ENCODE measurements at places on chromosomes 2 and 18. TPM values are rescaled to one million over a fixed set of nuclear protein-coding genes. Genes with fewer than 3 reads are reported as not detected.
A peak's percentile ranks its signal among the peaks of the same experiment; 100 is the strongest.

GRCh38 chr2:146130290-146130689, 1610.4 kb upstream of the ZEB2 start:
- H3K27me3 ChIP-seq = no peaks in the 10 kb centered on the region
- DNase-seq = no peak
- no peaks in the 10 kb centered on the region for H3K4me1 ChIP-seq
- no peak overlapping the region for H3K4me3 ChIP-seq
- H3K36me3 ChIP-seq = no peaks in the 10 kb centered on the region

DNA sequence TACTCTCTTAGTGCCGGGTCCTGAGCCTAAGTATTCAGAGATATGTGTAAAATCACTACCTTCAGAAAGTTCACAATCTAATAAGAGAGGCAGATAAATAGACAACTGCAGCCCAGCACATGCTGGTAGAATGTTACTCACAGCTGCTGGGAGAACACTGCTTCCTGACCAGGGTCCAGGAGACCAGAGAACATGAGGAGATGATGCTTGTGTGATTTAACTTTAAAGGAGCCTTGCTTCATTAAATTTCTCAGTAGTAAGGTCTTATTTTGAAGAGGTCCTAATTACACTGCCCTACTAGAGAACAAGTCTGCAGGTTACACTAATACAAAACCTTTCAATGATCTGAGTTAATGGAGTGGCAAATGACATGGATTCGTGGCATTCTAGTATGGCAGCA, 209.9 kb upstream of the TRIB2 start:
- H3K4me3 ChIP-seq = no peak overlapping the region
- no peaks in the 10 kb centered on the region for H3K36me3 ChIP-seq
- H3K27me3 ChIP-seq = no peaks in the 10 kb centered on the region
- DNase-seq = no peak
- H3K4me1 ChIP-seq = no peaks in the 10 kb centered on the region

- H3K27me3 ChIP-seq = no peaks in the 10 kb centered on the region
- no peak for DNase-seq
- no peaks in the 10 kb centered on the region for H3K4me1 ChIP-seq
- no peaks in the 10 kb centered on the region for H3K36me3 ChIP-seq
Measured at GRCh38 chr18:42734520-42734919, 381.0 kb downstream of the RIT2 start.

DNA sequence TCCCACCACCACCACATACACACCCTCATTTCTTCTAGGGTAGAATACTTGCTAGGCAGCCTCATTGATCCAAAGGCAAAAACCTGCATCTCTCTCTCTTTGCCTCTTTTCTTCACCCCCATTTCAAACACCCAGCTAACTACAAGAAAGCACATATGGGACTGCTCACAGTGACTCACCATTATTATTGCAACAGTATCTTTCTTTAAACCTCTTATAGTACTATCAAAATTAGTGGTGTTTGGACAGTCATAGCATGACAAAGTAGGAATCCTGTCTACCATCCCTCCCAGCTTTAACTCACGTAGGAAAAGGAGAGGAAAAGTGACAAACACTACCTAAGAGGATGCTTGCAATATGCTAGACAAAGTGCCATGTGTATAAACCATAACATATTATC, 422.5 kb upstream of the CRIM1 start:
- no peak overlapping the region for H3K4me3 ChIP-seq
- no peaks in the 10 kb centered on the region for H3K36me3 ChIP-seq
- no peaks in the 10 kb centered on the region for H3K27me3 ChIP-seq
- no peaks in the 10 kb centered on the region for H3K4me1 ChIP-seq

AGXT gene
- 0.39 TPM for total RNA-seq

- H3K4me3 ChIP-seq = no peak overlapping the region
- no peaks in the 10 kb centered on the region for H3K36me3 ChIP-seq
- H3K27me3 ChIP-seq = no peaks in the 10 kb centered on the region
- H3K4me1 ChIP-seq = peaks cover 18% of the 10 kb centered on the region
- H3K27ac ChIP-seq = no peak overlapping the region
- DNase-seq = peak; percentile 61
Measured at GRCh38 chr2:72985891-72986683, 68.8 kb downstream of the EMX1 start.

MAL gene
- total RNA-seq = not detected

GRCh38 chr2:44247924-44248323, 27.4 kb upstream of the SLC3A1 start:
- peaks cover 38% of the 10 kb centered on the region for H3K4me1 ChIP-seq
- H3K4me3 ChIP-seq = no peak overlapping the region
- H3K36me3 ChIP-seq = no peaks in the 10 kb centered on the region
- H3K27ac ChIP-seq = peak overlapping the region; percentile 60
- DNase-seq = peak; percentile 57
- no peaks in the 10 kb centered on the region for H3K27me3 ChIP-seq

DNA sequence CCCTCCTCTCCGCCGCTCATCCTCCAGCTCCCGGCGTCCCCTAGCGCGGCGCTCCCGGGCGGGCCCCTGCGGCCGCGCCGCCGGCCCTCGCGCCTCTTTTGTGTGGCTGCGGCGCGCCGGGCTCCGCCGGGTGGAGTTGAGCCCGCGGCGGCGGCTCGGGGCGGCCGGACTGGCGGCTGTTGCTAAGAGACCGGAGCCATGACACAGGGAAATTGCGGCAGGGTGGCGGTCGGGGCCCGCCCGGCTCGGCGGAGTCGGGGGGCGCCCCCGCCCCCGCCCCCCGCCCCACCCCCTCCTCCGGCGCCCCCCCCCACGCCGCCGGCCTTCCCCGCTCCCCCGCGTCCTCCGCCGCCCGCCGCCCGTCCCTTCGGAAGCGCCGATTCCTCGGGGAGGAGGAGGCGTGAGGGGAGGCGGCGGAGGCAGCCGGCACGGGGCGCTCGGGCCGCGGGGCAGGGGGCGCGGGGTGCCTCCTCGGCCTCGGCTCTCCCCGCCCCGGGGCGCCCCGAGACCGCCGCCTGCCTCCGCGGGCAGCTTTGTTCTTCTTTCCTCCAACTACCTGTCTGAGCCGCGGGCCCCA, at the start of gene TMEM200C:
Gene TMEM200C, minus strand, starts transcription at position 224 of the 577 bp plus-strand sequence. CDS start 3,459 bp downstream, outside the sequence.
- no peaks in the 10 kb centered on the region for H3K36me3 ChIP-seq
- peaks cover 7% of the 10 kb centered on the region for H3K27me3 ChIP-seq
- H3K4me3 ChIP-seq = peak within 1 kb of the TSS; percentile 27

RAB6C gene
- total RNA-seq = not detected

ACMSD gene
- not detected for total RNA-seq

- H3K4me3 ChIP-seq = no peak overlapping the region
- H3K27ac ChIP-seq = no peak overlapping the region
- no peaks in the 10 kb centered on the region for H3K4me1 ChIP-seq
- no peaks in the 10 kb centered on the region for H3K27me3 ChIP-seq
Measured at GRCh38 chr2:164651361-164651760, 30.1 kb upstream of the GRB14 start.

- peaks cover 1% of the 10 kb centered on the region for H3K27me3 ChIP-seq
- peak; percentile 53 for DNase-seq
- H3K4me1 ChIP-seq = no peaks in the 10 kb centered on the region
Measured at GRCh38 chr2:119126650-119127049, 31.9 kb downstream of the C1QL2 start.

GRCh38 chr18:6810191-6810590, 80.7 kb downstream of the ARHGAP28 start:
- no peaks in the 10 kb centered on the region for H3K27me3 ChIP-seq
- no peak overlapping the region for H3K27ac ChIP-seq

DNA sequence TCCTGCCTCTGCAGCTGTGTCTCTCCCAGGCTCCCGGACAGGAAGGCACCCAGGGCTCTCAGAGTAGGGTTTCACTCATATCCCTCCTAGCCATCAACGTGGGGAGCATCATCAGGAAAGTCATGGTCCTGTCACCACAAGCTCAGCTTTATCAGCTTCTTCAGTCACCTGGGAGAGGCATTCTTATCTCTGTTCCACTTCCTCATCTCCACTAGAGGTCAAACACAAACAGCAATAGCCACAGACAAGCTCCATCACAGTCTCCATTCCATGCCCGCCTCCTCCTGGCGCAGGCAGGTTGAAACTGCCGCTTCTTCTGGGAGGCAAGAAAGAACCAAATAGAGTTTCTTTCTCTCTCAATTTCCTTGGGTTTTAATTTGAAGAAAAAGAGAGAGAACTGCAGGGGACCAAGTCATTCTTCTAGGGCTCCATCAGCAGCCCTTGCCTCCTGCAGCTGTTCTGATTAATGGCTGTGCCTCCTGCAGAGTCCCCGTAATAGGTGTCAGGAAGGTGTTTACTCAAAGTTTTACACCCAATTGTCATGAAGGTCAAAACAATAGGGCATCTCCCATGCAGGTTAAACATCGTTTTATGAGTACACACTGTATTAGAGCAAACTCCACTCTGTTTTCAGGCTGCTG, 377.9 kb downstream of the TMEM182 start:
- DNase-seq = no peak
- H3K36me3 ChIP-seq = no peaks in the 10 kb centered on the region
- no peaks in the 10 kb centered on the region for H3K27me3 ChIP-seq
- H3K27ac ChIP-seq = no peak overlapping the region

DNA sequence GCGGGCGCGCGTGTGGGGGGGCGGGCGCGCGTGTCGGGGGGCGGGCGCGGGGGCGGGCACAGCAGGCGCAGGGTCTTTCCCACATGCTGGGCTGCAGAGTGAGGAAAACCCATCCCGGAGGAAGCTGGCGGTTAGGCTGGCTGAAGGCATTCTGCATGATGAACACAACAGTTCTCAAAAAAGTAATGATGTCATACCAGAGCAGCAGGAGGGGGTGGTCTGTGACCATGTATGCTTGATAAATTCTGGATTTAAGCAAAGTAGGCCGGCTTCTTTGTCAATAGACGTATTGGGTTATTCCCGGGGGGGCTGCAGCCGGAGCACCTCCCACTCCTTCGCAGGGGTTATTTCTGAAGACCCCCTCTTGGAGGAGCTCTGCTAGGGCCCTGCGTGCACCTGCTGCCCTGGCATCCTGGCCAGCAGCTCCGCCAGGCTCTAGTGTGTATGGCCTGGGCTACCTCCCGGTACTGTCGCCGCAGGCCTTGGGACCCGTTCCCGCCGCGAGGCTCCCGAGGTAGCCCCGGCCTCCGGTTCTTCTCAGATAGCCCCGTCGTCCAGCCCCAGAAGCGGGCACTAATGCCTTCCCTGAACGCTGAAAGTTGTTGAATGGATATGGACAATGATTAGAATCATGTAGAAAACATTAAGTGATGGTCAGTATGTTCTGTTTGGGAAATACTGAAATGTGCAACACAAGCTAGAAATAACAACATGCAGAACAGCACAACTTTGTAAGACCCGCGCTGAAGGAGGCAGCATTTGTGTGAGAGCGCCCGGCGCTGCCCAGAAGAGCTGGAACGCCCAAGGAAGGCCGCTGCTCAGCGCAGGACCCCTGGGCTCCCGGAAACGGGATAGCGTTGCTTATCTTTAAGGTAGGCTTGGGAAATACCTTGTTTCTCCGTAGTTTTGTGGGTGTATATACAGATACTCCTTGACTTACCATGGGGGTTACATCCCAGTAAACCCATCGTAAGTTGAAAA, 101.4 kb upstream of the RAB6C start:
- no peak overlapping the region for H3K27ac ChIP-seq
- H3K4me3 ChIP-seq = peak overlapping the region; percentile 90
- no peaks in the 10 kb centered on the region for H3K36me3 ChIP-seq
- no peaks in the 10 kb centered on the region for H3K27me3 ChIP-seq
- no peak for DNase-seq
- 0 out of 2 replicates have a peak, but pooled peaks cover 3% of the 10 kb centered on the region for H3K4me1 ChIP-seq

SUPT7L gene
- 43.5 TPM for total RNA-seq

DNA sequence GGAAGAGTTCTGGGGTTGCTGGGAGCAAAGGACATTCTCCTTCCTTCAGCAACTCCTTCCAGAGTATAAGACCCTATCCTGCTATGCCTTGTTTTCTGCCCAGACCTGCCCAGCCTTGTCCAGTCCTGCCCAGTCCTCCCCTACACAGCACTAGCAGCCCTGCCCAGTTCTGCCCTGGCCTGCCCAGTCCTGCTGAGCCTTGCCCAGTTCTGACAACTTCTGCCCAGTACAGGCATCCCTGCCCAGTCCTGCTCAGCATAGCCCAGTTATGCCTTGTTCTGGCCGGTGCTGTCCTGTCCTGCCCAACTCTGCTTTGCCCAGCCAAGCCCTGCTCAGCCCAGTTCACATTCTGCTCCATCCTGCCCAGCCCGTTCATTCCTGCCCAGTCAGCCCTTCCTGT, 44.9 kb upstream of the ALK start:
- H3K4me1 ChIP-seq = peaks cover 3% of the 10 kb centered on the region
- H3K36me3 ChIP-seq = no peaks in the 10 kb centered on the region
- no peak overlapping the region for H3K4me3 ChIP-seq
- DNase-seq = no peak
- peaks cover 2% of the 10 kb centered on the region for H3K27me3 ChIP-seq
- no peak overlapping the region for H3K27ac ChIP-seq

DNA sequence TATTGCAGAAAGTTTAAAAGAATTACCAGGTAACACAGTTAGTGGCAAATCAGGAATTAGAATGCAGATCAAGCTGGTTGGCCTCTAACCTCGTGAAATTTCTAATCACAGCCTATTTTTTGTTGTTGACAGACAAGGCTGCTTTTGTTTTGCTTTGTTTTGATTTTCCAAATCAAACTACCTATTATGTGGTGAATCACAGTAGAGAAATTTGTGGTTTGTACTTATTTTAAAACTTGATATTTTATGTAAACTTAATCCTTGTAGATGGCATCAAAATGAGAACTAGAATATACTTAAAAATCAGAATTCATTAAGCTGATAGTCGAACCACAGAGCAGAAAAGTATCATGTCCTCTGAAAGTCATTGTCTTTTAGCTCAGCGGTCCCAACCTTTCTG, 258.1 kb downstream of the CTNNA2 start:
- H3K36me3 ChIP-seq = no peaks in the 10 kb centered on the region
- H3K4me1 ChIP-seq = no peaks in the 10 kb centered on the region
- DNase-seq = no peak
- no peak overlapping the region for H3K4me3 ChIP-seq
- H3K27me3 ChIP-seq = no peaks in the 10 kb centered on the region

GRCh38 chr18:2846636-2847316, at the start of gene EMILIN2:
TSS of gene EMILIN2 (plus strand) at chr18:2847006. CDS start at chr18:2847189, 183 bp downstream.
- H3K4me1 ChIP-seq = peaks cover 5% of the 10 kb centered on the region
- peak within 1 kb of the TSS; percentile 89 for H3K27ac ChIP-seq
- H3K4me3 ChIP-seq = peak within 1 kb of the TSS; percentile 80
- H3K27me3 ChIP-seq = no peaks in the 10 kb centered on the region
- no peaks in the 10 kb centered on the region for H3K36me3 ChIP-seq

LIMS1 gene
- 67.2 TPM for total RNA-seq

IL18R1 gene
- not detected for total RNA-seq

DNA sequence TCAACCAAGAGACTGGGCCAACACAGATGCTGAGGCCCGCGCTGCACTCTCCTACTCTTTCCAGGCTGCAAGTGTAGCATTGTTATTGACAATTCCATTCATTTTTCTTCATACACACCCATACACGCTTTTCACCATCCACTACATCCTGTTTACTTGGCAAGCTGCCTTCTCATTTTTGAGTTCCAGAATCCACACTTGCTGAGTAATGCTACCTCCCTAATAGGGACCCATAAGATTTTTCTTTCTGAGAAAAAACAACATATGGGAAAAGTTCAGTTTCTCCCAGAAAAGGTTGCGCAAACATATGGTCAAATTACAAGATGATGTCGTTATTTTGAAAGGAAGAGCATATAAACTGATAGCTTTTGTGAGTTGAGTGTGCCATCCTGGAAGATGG, 3.3 kb upstream of the NETO1 start:
- no peak overlapping the region for H3K4me3 ChIP-seq
- DNase-seq = no peak
- no peak overlapping the region for H3K27ac ChIP-seq
- H3K27me3 ChIP-seq = no peaks in the 10 kb centered on the region

MAP2 gene
- total RNA-seq = 0.05 TPM

GRCh38 chr2:207223051-207223450, 57.3 kb upstream of the KLF7 start:
- H3K4me3 ChIP-seq = no peak overlapping the region
- no peak overlapping the region for H3K27ac ChIP-seq
- no peak for DNase-seq
- no peaks in the 10 kb centered on the region for H3K4me1 ChIP-seq

KIAA2012 gene
- 0.37 TPM for total RNA-seq

HOXD12 gene
- not detected for total RNA-seq

GRCh38 chr2:11050565-11050964, 104.7 kb upstream of the SLC66A3 start:
- DNase-seq = no peak
- no peaks in the 10 kb centered on the region for H3K27me3 ChIP-seq
- H3K4me1 ChIP-seq = no peaks in the 10 kb centered on the region

All from Caco-2 (cell line).